ENCODE measurements at places on chromosomes 6 and 20.

DNA sequence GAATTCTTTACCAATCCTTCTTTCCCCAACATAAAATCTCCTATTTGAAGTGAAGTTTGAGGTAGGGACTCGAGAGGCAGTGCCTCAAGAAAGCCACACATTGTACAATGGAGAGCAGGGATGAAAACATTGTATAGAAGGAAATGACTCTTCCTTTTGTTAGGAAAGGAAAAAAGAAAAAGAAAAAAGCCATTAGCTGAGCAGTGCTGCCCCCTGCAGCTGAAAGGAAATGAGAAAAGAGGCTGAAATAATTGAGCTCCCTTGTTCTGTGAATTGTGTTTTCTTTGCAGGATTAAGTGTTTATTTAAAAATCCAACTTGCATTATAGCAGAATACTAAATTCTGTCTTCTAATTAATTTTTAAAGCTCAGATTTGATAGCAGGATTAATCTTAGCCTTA, 162.9 kb upstream of the SASH1 start:
- DNase-seq = no peak

DNA sequence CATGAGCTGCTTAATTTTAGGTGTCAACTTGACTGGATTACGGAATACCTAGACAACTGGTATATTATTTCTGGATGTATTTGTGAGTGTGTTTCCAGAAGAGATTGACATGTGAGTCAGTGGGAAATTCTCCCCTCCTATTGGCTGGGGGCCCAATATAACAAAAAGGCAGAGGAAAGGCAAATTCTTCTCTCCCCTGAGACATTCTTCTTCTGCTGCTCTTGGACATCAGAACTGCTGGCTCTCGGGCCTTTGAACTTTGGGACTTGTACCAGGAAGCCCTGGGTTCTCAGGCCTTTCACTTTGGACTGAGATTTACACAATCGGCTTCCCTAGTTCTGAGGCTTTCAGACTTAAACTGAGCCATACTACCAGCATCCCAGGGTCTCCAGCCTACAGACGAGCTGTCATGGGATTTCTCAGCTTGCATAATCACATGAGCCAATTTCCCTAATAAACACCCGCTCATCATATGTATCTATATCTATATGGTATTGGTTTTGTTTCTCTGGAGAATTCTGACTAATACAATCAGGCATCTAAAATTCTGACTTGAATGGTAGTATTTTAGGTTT, 7.6 kb upstream of the BTN3A3 start:
- no peak for DNase-seq

DNA sequence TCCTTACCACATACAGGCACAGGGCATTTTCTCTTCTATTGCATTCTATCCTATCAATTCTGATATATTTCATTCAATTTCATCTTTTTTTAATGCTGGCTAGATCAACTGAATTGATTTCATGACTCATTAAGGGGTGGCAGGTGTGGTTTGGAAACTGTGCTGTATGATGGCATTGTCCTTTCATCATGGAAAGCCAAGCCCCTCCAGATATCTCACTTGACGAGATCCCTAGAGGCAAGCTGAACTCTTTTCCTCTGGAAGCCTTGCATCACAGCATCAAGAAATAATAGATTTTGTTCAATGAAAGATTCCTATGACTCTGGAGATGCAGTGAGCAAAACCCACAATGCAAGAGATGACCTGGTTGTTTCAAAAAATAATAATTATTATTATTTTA, 401.2 kb downstream of the PREX1 start:
- DNase-seq = no peak

DNA sequence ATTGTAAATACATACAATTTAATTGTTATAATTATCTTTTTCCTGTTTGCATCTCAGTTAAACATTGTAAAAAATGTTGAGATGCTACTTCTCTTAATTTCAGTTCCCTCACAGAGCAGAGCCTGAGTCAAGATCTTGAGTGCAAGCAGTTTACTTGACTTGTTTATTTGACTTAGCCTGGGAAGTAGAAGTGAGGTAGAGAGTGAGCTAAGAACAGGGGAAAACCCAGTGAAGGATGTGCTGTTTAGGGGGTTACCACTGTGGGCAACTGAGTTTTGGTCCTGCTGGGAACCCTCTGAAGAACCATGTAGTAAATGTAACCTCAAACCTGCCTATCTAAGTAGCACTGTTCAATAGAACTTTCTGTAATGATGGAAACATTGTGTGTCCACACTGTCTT, 495.2 kb upstream of the FLRT3 start:
- DNase-seq = no peak

DNA sequence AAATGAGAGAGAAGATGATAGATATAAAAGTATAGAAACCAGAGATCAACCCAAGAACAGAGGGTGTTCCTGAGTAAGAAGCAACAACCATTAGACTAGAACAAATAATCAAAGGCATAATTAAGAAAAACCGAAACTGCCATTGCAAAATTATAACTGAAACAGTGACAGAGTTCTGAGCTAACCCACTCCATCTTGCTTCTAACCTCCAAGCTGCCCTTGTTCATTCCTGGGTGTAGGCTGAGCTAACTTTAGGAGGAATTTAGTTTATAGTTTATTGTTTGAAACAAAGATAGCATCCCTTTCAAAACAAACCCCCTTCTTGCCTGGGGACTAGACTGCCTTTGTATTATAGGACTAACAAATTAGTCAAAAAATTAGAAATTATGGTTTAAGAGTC, 56.1 kb upstream of the PRND start:
- no peak for DNase-seq

DNA sequence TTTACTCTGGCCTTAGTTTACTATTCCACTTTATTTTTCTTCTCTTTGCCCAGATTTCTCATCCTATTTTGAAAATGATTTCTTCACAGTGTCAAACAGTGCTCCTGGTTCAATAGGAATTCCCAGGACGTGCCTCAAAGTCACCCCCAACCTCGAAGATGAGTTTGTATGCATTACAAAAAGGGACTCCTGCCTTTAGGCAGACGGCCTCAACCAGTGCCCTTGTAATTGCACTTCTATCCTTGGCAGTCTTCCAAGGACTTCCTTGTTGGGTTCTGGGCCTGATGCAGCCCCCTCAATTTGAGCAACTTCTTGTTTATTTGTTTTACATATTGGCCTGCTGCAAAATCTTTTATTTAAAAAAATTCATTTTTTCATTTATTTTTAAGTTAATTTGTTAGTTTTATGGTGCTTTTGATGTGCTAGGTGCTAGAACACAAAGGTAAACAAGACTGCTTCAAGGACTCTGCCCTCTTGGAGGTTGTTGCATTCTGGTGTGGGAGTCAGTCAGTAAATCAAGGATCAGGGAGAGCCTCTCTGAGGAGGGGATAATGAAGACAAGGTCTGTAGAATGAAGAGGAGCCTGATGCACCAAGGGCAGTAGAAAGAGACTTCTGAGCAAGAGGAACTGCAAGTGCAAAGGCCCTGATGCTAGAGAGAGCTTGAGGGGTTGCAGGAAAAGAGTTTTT, 181.5 kb upstream of the LAMP5 start:
- no peak for DNase-seq

- no peak for DNase-seq
Measured at GRCh38 chr6:8839626-8840025, 404.3 kb upstream of the SLC35B3 start.

GRCh38 chr6:3026791-3027626, 27.3 kb downstream of the NQO2 start:
- no peak for DNase-seq

DNA sequence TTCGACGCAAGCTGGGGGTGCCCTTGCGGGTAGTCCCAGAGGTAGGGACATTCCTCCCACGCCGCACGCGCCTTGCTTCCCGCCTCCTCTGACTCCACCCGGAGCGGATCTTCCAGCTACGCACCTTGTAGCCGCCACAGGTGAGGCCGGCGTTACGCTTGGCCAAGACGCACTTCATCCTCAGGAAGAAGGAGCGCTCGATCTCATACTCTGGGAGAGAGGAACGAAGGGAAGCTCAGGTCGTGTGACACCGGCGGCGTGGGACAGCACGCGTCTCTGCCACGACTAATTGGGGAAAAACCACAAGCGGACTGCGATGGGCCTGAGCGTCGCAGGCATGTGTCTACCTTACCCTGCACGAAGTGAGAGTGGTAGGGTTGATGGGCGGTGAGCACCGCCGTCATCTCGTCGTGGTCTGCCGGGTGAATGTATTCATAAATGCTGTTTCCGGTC, 15.5 kb downstream of the SIM1 start:
- DNase-seq = no peak

DNA sequence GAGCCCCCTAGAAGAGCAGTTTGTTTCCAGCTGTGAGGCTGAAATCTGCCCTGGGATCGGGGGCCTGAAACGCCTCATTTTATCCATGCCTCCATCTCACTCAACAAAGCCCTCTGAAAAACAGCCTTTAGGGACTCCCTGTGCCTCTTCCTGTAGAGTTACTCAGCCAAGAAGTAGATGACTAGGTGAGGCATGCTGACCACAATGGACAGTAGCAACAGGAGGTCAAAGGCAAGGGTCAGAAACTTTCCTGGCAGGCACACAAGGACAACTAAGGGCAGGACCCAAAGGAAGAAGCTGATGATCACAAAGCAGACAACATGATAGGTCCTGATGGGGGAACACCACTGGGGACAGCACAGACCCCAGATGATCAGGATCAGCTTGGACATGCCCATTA, 12.8 kb downstream of the MAS1L start:
- DNase-seq = no peak

DNA sequence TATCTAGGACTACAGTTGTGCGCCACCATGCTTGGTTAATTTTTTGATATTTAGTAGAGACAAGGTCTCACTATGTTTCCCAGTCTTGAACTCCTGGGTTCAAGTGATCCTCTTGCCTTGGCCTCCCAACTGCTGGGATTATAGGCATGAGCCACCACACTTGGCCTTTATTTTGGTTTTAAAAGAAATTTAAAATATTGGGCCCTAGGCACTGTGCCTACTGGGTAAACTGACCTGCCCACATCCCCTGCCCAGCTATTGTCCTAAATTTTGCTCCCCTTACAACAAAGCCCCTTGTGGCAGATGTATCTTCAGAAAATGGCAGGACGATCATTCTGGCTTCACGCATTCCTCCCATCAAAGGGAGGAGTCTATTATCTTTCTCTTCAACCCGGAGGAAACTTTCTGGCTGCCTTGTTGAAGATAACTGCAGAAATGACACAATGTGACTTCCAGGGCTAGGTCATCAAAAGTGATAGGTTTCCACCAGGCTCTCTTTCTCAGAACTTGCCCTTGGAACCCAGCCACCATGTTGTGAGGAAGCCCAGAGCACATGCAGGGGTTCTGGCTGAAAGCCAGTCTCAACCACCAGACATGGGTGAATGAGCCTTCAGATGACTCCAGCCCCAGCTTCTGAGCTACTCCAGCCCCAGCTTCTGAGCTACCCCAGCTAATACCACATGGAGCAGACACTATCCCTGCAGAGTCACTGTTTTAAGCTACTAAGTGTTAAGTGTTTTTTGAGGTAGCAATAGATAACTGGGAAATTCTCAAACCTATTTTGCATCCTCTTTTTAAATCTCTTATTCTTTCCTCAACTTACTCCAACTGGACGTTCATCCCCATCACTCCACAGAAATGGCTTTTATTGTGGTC, 4.6 kb upstream of the GUCA1B start:
- no peak for DNase-seq

DNA sequence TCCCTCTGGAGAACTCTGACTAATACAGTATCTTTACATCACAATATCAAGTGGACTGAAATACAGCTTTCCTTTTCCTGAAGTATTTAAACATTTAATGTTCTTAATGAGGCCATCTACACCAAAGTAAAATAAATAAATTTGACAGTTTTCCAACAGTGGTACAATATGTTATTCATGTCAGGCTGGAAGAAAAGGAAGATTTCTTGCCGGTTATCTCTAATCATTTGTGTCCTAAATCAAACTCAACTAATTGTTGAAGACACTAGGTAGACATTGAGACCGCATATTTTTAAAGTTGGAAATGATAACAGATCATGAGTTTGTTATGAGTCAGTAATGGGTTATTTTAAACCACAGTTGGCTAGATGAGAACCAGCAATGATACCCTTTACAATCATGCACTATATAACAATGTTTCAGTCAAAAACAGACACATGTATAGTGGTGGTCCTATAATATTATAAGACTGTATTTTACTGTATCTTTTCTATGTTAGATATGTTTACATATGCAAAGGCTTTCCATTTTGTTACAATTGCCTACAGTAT, 241.6 kb downstream of the LMBRD1 start:
- no peak for DNase-seq

GRCh38 chr6:142796571-142796970, 148.4 kb downstream of the HIVEP2 start:
- DNase-seq = no peak

- DNase-seq = no peak
Measured at GRCh38 chr6:99668036-99668705, 61.5 kb downstream of the PRDM13 start.

- no peak for DNase-seq
Measured at GRCh38 chr6:36719126-36719525, 21.5 kb downstream of the RAB44 start.

DNA sequence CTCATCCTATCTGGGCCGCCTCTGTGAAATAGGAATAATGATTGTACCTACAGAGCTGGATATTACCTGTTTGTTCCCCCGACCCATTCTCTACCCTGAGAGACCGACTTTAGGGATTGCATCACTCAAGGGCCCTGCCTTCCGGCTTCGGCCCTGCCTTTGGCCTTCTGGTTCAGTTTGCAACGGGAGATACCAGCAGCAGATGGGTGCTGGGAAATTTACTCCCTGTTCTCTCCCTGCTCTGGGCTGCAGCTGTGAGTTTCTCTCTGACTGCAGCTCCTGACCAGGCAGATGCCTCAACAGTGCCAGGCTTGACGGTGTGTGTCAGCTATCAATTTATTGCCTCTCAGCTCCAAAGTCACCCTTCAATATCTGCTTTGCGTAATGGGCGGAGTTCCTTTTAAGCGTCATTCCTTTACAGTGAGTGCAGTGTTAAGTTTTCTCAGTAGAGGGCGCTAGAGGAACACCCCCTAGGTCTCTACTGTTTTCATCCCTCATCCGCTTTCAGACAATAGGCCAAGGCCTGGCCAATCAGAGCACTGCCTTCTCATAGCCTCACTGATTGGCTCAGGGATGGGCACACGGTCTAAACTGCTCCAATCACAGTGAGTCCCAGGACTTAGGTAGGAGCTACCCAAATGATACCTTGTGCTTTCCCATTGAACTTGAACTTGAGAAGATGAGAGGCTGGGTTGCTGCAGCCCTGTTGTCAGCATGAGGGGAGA, 30.0 kb downstream of the KCNG1 start:
- peak; percentile 78 for DNase-seq

GRCh38 chr6:167910652-167911051, 83.9 kb downstream of the AFDN start:
- DNase-seq = no peak

- no peak for DNase-seq
Measured at GRCh38 chr6:12090714-12091113, 78.6 kb downstream of the HIVEP1 start.

DNA sequence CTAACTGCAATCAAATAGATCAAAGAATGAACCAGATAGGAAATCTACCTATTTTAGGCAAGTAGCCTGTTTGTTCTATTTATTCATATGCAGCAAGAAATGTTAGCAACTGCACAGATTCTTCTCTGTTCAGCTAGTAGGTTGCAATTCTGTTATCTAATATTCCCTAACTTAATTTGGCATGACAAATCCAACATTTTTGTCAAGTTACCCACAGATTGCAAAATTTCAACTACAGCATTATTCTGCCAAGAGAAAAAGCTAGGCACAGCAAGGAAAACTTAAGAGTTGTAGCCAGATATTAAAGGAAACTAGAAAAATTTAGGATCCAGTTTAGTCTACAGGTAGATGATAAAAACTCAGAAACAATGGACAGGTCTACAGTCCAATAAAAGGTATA, 104.4 kb upstream of the SYNCRIP start:
- DNase-seq = no peak

All from NCI-H1048 (cell line).